Kidney (tissue), 22 donors: ENCODE measurements at places on chromosomes 6 and 20.

GRCh38 chr6:134814076-134814695 lies 135.7 kb downstream of the ALDH8A1 start:
- no peaks in the 10 kb centered on the region for H3K36me3 ChIP-seq
- H3K4me3 ChIP-seq, result no peak overlapping the region
- DNase-seq, result no peak
- no peaks in the 10 kb centered on the region for H3K4me1 ChIP-seq
- H3K27ac ChIP-seq, result no peak overlapping the region

GRCh38 chr6:93621442-93621841 lies 202.1 kb upstream of the EPHA7 start:
- H3K4me1 ChIP-seq, result no peaks in the 10 kb centered on the region
- no peak overlapping the region for H3K27ac ChIP-seq
- no peak for DNase-seq

GRCh38 chr20:60148885-60149284 lies 190.7 kb downstream of the CDH26 start:
- H3K4me1 ChIP-seq, result no peaks in the 10 kb centered on the region
- no peak for DNase-seq
- no peak overlapping the region for H3K27ac ChIP-seq
- H3K4me3 ChIP-seq, result no peak overlapping the region

GRCh38 chr6:390914-391558 lies 516 bp upstream of the IRF4 start:
- no peak overlapping the region for H3K4me3 ChIP-seq
- no peak overlapping the region for H3K27ac ChIP-seq
- peaks cover 13% of the 10 kb centered on the region for H3K4me1 ChIP-seq
- peak; percentile 18 for DNase-seq

DNA sequence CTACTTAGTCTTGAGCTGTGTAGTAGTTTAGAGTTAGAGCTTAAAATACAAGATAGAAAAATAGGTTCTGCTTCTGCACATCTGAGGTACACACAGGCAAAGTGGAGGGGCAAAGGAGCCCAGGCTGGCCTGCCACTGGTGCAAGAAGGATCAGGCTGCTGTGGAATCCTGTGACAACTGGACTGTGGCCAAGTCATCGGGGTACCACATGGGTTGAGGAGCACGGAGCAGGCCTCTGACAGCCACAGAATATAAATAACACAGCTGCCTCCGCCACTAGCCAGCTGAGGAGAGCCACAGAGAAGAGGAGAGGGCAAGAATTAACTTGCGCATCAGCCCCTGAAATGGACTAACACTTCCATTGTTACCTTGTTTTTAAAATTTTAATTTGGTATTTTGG lies 206.0 kb upstream of the MARCKS start:
- no peak overlapping the region for H3K27ac ChIP-seq
- DNase-seq, result no peak
- no peaks in the 10 kb centered on the region for H3K4me1 ChIP-seq
- H3K36me3 ChIP-seq, result no peaks in the 10 kb centered on the region
- H3K27me3 ChIP-seq, result no peaks in the 10 kb centered on the region

DNA sequence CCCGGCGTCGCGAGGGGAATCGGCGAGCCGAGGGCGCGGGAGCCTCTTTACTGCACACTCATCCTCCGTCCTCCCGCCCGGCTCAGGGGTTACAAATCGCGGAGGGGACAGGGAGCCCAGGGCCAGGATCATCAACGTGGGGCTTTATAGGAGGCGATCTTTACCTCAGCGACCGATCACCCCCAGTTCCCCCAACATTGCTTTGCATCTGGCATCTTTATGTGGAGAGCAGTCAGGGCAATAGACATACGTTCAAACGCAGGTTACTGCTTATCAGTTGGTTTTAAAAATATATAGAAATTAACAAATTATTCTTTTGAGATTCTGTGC lies 634 bp downstream of the HSF2 start:
- no peaks in the 10 kb centered on the region for H3K27me3 ChIP-seq
- peaks cover 2% of the 10 kb centered on the region for H3K4me1 ChIP-seq
- H3K36me3 ChIP-seq, result no peaks in the 10 kb centered on the region
- DNase-seq, result peak; percentile 40
- H3K27ac ChIP-seq, result peak overlapping the region; percentile 62

GRCh38 chr6:46288835-46289234 lies 118.1 kb upstream of the ENPP5 start:
- H3K27me3 ChIP-seq, result no peaks in the 10 kb centered on the region
- H3K27ac ChIP-seq, result no peak overlapping the region
- peaks cover 6% of the 10 kb centered on the region for H3K4me1 ChIP-seq
- H3K4me3 ChIP-seq, result no peak overlapping the region

GRCh38 chr6:30678964-30679726 lies 6.3 kb upstream of the DHX16 start:
- H3K36me3 ChIP-seq, result no peaks in the 10 kb centered on the region
- H3K27me3 ChIP-seq, result no peaks in the 10 kb centered on the region
- H3K27ac ChIP-seq, result no peak overlapping the region
- H3K4me1 ChIP-seq, result peaks cover 15% of the 10 kb centered on the region

DNA sequence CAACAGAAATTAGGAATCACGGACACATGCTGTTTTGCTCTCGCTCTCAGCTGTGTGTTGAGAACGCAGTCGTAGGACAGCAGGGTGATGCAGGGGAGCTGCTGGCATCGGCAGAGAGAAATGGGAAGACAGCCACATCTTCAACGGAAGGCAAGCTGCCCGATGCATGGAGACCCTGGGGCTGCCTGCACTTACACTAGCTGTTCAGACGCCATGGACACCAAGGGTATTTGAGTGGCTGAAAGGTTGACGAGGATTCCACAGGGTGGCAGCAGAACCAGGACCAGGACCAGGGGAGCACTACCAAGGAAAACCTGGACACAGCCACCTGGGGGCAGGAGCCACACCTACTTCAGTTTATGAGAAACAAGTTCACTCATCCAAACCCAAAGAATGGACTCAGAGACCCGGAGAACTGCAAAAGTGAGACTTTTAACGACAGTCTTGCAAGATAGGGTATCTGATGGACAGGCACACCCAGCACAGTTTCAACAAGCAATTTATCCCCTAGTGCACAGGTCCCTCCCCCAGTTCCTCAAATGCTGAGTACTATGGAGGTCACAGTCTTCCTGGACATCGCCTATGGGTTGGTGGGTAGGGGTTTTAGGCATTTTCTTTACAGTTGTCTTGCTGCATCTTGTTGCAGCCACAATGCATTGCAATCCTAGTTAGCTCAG lies 56.3 kb upstream of the ENTPD6 start:
- no peaks in the 10 kb centered on the region for H3K4me1 ChIP-seq
- no peak overlapping the region for H3K27ac ChIP-seq
- H3K4me3 ChIP-seq, result no peak overlapping the region

DNA sequence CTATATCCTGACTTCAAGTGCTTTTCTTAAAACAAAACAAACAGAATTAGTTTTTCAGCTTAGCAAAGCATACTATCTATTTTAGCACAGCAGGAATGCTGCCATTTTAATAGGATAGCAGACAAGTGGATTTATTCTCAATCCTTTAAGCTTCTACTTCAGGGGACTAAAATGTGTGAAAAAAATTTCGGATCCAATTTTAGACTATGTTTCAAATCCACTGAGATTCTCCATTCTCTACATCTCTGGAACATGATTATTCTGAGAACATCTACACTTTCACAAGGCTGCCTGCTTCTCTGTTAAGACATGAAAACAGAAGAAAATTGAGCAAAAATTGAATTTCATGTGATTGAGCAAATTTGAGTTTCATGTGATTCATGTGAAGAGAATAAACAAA lies 1321.3 kb downstream of the HACE1 start:
- no peak overlapping the region for H3K27ac ChIP-seq
- no peak overlapping the region for H3K4me3 ChIP-seq
- H3K27me3 ChIP-seq, result no peaks in the 10 kb centered on the region
- H3K36me3 ChIP-seq, result no peaks in the 10 kb centered on the region
- H3K4me1 ChIP-seq, result no peaks in the 10 kb centered on the region

- no peak overlapping the region for H3K4me3 ChIP-seq
- H3K27ac ChIP-seq, result no peak overlapping the region
- no peak for DNase-seq
- no peaks in the 10 kb centered on the region for H3K36me3 ChIP-seq
- H3K4me1 ChIP-seq, result no peaks in the 10 kb centered on the region
These were observed 283.9 kb downstream of the FOXC1 start for GRCh38 chr6:1893470-1894130.

- H3K36me3 ChIP-seq, result no peaks in the 10 kb centered on the region
- no peaks in the 10 kb centered on the region for H3K27me3 ChIP-seq
- DNase-seq, result no peak
- no peak overlapping the region for H3K27ac ChIP-seq
- H3K4me3 ChIP-seq, result no peak overlapping the region
These were observed 73.3 kb upstream of the SGK1 start for GRCh38 chr6:134391205-134391604.

GRCh38 chr20:35300469-35301262 lies 8.4 kb upstream of the FAM83C start:
- DNase-seq, result no peak
- H3K27ac ChIP-seq, result no peak overlapping the region
- H3K27me3 ChIP-seq, result no peaks in the 10 kb centered on the region
- H3K4me1 ChIP-seq, result no peaks in the 10 kb centered on the region
- no peak overlapping the region for H3K4me3 ChIP-seq

GRCh38 chr20:34604980-34605788 lies 46.7 kb downstream of the MAP1LC3A start:
- H3K4me3 ChIP-seq, result no peak overlapping the region
- DNase-seq, result no peak
- peaks cover 2% of the 10 kb centered on the region for H3K4me1 ChIP-seq
- H3K27ac ChIP-seq, result peak overlapping the region; percentile 23

- H3K4me3 ChIP-seq, result no peak overlapping the region
- no peaks in the 10 kb centered on the region for H3K36me3 ChIP-seq
- H3K27ac ChIP-seq, result no peak overlapping the region
- DNase-seq, result peak; percentile 46
- H3K4me1 ChIP-seq, result no peaks in the 10 kb centered on the region
These were observed 109.4 kb upstream of the CCN2 start for GRCh38 chr6:132060591-132060990.

- no peaks in the 10 kb centered on the region for H3K27me3 ChIP-seq
- peaks cover 8% of the 10 kb centered on the region for H3K4me1 ChIP-seq
- H3K4me3 ChIP-seq, result no peak overlapping the region
- no peaks in the 10 kb centered on the region for H3K36me3 ChIP-seq
- no peak for DNase-seq
These were observed 11.0 kb upstream of the ID1 start for GRCh38 chr20:31594002-31594557.

- no peaks in the 10 kb centered on the region for H3K27me3 ChIP-seq
- no peak for DNase-seq
- H3K4me3 ChIP-seq, result no peak overlapping the region
- H3K27ac ChIP-seq, result no peak overlapping the region
- H3K4me1 ChIP-seq, result peaks cover 2% of the 10 kb centered on the region
These were observed 79.1 kb downstream of the OGFRL1 start for GRCh38 chr6:71367756-71368155.

DNA sequence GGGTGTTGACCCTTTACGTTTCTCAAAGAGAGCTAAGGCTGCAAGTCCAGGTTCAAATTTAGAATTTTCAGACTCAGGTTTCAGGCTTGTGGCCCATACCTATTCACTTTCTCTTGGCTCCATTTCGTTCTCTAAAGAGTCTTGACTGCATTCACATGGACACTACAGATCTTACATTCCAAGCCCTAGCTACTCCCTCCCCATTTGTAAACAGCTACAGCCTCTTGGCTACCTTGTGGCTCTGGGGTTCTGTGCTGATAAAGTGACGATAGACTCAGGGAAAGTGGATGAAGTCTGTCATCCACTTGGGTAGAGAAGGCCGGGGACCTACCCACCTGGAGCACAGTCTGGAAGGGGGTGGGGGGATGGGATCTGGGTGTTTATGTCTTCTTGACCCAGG lies 503.3 kb downstream of the LMBRD1 start:
- no peak overlapping the region for H3K4me3 ChIP-seq
- DNase-seq, result no peak
- no peaks in the 10 kb centered on the region for H3K36me3 ChIP-seq
- no peaks in the 10 kb centered on the region for H3K27me3 ChIP-seq
- H3K27ac ChIP-seq, result no peak overlapping the region

- no peaks in the 10 kb centered on the region for H3K36me3 ChIP-seq
- DNase-seq, result no peak
- no peak overlapping the region for H3K27ac ChIP-seq
- H3K4me3 ChIP-seq, result no peak overlapping the region
- H3K27me3 ChIP-seq, result no peaks in the 10 kb centered on the region
- H3K4me1 ChIP-seq, result no peaks in the 10 kb centered on the region
These were observed 15.6 kb upstream of the DAAM2 start for GRCh38 chr6:39776581-39776980.
